ENCODE measurements at places on chromosomes 5 and 9.
A peak's percentile ranks its signal among the peaks of the same experiment; 100 is the strongest.

DNA sequence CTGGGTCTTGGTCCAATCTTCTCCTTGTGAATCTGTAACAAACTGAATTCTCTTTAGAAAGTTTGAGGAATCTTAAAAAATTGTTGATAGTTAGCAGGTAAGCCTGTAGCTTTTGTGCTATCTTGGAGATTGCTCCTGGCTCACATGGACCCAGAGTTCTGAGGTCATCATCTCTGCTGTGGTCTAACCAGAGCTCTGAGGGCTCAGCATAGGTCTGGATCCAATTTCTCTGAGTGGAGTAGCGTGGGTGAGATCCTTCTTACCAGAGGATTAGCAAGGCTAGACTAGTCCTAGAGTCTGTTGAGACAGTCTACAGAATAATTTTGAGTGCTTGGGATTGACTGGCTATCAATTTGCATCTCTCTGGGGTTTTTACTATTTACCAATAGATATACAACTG, 60.5 kb upstream of the IL6ST start:
- peak; percentile 37 for DNase-seq

GRCh38 chr5:16975950-16976624, 40.0 kb upstream of the MYO10 start:
- peak; percentile 59 for DNase-seq

DNA sequence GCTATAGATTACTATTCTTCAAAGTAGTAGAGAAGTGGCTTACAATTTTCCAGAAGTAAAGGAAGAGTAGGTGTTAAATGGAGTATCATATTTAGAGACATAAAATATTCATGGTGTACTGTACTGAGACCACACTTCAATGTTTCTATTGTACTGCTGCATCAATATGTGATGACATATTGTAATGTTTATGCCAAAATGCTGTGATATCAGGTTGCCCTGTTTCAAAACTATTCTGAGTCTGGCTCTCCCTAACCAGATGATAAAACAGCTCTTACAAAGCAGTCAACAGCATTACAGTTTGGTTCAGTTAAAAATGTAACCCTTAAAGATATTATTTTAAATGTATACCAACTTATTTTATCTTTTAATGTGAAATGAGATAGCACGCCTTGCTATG, 30.8 kb upstream of the ACOT12 start:
- DNase-seq, result no peak

DNA sequence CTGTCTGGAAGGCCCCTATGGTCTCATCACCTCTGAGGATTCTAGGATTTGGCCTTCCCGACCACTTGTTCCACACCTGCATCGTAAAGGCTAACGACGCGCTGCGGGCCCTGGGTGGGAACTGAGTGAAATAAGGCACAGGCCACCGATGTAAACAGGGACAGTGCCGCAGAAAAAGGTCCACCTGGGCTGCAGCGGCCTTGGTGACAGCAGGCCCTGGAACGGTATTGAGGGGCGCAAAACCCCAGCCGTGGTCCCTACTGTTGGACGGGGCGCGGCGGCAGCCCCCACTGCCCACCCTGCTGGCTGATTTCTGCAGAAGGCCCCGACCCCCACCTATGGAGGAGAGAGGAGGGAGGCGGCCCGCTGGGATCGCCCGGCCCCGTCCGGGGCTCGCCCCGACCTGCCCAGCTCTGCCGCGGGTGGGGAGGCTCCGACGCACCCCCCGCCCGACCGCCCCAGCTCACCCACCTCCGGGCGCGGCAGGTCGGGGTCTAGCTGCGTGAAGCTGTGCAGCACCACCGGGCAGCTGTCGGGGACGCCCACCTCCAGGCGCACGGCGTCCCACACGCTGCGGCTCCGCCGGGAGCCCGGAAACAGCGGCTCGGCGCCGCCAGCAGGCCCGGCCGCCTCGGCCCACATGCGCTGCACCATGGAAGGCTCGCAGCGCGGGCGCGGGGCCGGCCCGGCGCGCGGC, 391 bp downstream of the RALGDS start:
- no peak for DNase-seq

- no peak for DNase-seq
Observed at GRCh38 chr5:6572825-6573380, 59.9 kb downstream of the NSUN2 start.

- DNase-seq, result no peak
Observed at GRCh38 chr9:81088341-81088740, 601.0 kb downstream of the TLE1 start.
